ENCODE measurements at places on chromosomes 13 and 19. TPM values are rescaled to one million over a fixed set of nuclear protein-coding genes. Genes with fewer than 3 reads are reported as not detected.

ZNF846 gene
- polyA plus RNA-seq: 6.2 TPM

MYO16 gene
- not detected for polyA plus RNA-seq

FXYD3 gene
- polyA plus RNA-seq: not detected

ERICH4 gene
- not detected for polyA plus RNA-seq

SSC5D gene
- polyA plus RNA-seq: not detected
